H1 (cell line): ENCODE measurements at places on chromosomes 2 and 18.

DNA sequence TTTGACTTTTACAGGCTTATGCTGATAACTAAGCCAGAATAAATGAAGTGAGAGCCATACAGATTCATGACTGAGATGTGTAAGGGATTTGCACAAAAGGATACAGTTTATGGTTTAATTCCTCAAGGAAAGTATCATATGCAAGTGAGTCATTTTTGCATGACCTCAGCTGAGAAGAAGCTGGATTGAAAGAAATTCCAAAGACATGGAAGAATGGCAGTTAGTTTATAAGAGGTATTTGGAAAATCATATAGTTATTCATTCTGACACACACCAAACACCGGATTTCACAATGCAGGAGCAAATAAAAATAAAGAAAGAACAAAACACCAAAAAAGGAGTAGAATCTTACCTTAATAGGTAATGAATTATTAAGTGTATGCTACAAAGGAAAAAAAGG lies 83.2 kb upstream of the RND3 start:
- DNase-seq, result no peak

- no peak for DNase-seq
These were observed 179.4 kb upstream of the SESTD1 start for GRCh38 chr2:179444056-179444455.

DNA sequence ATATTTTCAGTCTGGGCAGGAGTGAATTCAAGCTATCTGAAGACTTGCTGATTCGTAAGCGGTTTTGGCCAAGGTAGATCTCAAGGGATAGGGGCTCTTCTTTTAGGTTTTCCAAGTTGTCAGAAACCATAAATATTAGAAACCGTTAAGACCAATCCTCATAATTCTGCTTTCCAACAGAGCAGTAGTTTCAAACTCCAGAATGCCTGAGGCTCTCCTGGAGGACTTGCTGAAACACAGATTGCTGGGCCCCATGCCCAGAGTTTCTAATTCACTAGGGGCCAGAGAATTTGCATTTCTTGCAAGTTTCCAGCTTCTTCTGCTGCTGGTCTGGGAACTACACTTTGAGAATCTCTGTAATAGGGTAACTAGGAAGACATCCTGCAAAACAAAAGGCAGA lies 1855.7 kb upstream of the CELF4 start:
- no peak for DNase-seq

DNA sequence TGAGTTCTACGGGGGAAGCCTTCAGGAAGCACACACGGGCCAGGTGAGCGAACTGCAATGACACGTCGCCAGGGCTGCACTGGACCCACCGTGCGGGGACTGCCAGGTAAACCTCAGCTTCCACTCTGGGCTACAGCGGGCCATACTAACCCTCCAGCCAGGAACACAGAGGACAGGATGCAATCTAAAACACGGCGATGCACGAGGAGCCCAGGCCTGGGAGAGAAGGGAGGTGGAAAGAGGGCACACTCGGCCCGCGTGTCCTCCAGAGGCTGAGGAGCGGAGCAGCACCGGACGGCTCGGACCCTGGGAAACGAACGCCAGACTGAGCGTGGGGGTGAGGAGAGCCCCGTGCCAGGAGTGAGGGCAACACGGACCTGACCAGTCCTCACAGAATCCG lies 69.3 kb downstream of the HDAC4 start:
- DNase-seq, result peak; percentile 45

GRCh38 chr2:72212486-72212855 lies 64.8 kb upstream of the CYP26B1 start:
- no peak for DNase-seq

DNA sequence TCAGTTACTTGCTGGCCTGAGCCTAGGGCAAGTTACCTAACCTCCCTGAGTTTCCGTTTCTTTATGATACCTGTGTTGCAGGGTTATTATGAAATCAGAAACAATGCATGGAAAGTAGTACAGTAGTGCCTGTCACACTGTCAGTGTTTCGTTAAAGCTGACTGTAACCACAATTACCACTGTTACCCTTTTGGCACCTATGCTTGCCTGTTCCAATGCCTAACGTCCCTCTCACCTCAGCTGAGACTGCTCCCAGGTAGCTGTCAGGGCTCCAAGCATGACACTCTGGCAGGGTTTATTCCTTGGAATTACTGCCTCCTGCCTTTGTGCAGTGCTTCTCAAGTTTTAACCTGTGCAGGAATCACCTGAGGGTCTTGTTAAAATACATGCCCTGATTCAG lies 135.2 kb upstream of the RBMS1 start:
- no peak for DNase-seq

GRCh38 chr18:21486905-21487437 lies 113.5 kb downstream of the ESCO1 start:
- DNase-seq, result no peak

DNA sequence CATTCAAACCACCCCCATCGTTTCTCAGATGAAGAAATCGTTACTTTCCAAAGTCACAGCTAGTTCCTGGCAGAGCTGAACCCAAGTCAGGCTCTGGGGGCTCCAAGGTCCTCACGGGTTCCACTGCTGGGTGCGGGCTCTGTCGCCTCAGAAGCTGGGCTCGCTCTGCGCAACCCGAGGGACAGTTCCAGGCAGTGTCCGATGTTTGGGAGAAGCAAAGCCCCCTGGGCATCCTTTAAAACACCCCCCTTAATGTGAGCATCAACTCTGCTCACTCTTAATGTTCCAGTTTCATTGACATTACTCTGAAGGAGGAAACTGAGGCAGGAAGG lies 796 bp downstream of the AOX1 start:
- no peak for DNase-seq
